ENCODE measurements at places on chromosomes 3 and 15.

- no peak for DNase-seq
Measured at GRCh38 chr3:47013231-47013630, 33.8 kb downstream of the NBEAL2 start.

DNA sequence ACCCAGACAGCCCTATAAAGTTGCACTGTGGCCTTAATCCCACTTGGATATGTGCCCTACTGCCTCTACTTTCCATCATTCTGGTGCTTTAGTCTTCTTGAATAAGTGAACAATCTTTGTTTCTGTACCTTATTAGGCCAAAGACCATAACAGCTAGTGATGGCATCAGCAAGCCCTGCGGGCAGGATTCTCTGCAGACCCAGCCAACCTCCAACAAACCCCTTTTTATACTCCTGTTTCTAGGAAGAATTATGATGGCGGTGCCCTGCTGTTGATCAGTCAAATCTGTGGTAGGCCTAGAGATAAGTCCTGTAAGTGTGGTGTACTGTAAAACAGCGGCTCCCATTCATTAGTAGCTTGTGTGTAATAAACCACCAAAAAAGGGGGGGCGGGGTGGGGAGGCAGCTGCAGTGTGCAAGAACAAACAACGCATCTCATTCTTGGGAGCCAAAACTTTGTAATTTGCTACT lies 40.5 kb downstream of the SOX2 start:
- DNase-seq, result no peak

GRCh38 chr3:29694783-29695182 lies 413.9 kb downstream of the RBMS3 start:
- DNase-seq, result no peak

DNA sequence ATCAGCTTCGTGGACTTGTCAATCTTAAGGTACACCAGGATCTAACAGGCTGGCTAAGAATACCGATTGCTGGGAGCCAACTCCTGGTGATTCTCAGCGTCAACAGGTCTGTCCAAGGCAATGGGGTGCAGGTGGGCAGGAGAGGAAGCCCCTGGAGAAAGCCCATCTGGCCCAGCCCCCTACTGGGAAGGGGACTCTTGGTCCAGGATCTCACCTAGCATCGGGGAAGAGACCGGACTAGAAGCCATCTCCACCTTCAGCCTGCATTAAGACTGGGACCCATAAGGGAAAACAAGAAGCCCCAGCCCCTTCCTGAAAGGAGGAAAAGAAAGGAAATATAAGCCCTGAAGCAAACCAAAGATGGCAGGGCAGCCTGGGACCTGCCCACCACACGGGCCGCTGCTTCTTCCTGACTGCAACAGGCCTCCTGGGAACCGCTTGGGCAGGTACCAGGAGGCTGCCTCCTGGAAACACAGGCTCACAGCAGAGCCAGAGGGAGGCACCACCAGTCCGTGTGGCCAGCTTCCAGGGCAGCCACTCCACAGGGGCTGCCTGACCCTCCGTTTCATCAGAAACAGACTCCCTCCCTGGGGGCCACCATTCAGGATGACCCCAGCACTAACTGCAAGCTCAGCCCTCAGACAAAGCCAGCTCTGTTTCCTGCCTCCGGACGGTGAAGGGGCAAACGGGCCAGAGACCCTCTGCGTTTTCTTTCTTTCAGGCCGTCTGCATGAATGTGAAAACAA lies 100.2 kb downstream of the LRIG1 start:
- DNase-seq, result no peak

DNA sequence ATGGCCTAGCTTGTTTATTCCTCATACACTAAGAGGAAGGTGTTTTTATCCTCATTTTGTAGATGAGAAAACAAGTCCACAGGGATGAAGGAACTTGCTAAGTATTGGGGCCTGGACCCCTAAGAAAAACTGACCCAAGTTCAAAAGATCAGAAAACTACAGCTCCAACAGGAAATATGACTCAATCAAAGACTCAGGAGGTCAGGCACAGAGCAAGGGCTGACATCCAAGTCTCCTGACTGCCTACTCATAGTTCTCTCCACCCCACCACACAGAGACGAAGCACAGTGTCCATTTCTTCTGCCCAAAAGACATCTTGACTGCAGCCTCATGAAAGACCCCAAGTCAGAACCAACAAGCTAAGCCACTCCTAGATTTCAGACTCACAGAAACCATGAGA lies 26.9 kb upstream of the TPM1 start:
- DNase-seq, result no peak

- DNase-seq, result no peak
Measured at GRCh38 chr3:40962721-40963120, 236.6 kb upstream of the CTNNB1 start.

GRCh38 chr3:185423178-185423577 lies 60.2 kb downstream of the MAP3K13 start:
- no peak for DNase-seq

- no peak for DNase-seq
Measured at GRCh38 chr3:71237672-71238071, 345.9 kb downstream of the FOXP1 start.

GRCh38 chr15:98657721-98658120 lies 9.4 kb downstream of the IGF1R start:
- DNase-seq, result no peak

- no peak for DNase-seq
Measured at GRCh38 chr3:105906836-105907235, 38.0 kb upstream of the CBLB start.

GRCh38 chr15:73914145-73914544 lies 12.1 kb upstream of the LOXL1 start:
- no peak for DNase-seq

- DNase-seq, result no peak
Measured at GRCh38 chr3:127113571-127113891, 79.4 kb upstream of the PRR23E start.

GRCh38 chr3:163362151-163362550 lies 1716.1 kb downstream of the SI start:
- DNase-seq, result no peak

DNA sequence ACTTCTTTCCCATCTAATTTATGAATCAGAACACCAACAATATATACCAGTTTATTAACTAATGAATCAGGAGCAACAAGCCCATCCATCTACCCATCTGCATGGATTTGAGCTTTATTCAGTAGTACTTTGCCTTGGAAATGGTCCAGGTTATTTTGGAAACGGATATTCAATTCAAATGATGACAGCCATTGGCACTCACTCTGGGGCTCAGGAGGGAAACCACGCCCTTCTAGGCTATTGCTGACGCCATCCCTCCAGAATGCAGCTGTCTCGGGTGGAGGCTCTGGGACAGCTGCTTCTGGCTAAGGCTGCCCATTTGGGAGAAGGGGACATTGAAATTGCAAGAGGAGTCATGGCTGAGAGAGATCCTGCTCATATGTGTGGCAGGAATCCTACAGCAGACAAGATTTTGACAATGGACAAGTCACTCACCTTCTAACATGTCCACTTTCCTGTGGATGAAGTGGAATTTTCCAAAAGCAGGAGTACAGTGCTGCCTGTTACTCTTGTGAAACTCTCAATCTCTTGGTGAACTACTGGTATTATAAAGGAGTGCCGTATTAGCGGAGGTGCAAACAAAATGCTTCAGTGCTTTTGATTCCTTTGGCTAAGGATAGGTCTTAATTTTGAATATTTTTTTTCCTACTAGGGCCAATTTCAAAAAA lies 29.3 kb upstream of the TRAK1 start:
- no peak for DNase-seq

DNA sequence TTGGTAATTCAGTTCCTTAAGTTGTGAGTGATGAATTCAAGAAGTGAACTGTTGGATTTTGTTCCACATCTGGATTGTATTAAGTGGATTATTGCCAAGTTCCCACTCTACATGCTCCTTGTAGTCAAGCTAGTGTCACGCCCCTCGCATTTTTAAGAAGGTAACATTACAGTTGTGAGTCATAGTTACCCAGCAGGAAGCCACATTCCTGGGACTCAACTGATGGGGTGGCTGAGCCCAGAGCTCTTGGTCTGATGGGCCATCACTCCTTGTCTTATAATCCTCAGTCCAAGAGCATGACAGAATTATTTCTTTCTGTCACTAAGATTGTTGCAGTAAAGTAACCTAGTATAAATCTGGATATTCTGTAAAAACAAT lies 102.7 kb downstream of the PTPRG start:
- no peak for DNase-seq

DNA sequence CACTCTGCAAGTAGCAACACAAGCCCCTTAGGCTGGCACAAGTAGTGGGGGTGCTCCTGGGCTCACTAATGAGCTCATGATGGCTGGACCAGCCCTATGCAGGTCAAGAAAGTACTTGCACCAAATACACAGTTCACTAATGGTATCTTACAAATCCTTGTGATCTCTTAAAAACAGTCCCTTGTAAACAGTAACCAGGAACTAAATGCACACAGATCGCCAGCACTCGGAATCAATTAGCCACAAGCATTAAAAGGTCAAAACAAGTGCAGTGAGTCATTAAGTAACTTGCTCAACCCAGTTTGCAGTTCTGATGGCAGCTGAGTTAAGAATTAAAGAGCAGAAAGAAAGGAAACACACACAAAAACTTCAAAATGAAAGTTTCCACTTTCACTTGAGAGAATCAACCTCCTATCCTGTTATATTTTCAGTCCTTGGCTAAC lies 43.2 kb downstream of the ARHGEF3 start:
- no peak for DNase-seq

DNA sequence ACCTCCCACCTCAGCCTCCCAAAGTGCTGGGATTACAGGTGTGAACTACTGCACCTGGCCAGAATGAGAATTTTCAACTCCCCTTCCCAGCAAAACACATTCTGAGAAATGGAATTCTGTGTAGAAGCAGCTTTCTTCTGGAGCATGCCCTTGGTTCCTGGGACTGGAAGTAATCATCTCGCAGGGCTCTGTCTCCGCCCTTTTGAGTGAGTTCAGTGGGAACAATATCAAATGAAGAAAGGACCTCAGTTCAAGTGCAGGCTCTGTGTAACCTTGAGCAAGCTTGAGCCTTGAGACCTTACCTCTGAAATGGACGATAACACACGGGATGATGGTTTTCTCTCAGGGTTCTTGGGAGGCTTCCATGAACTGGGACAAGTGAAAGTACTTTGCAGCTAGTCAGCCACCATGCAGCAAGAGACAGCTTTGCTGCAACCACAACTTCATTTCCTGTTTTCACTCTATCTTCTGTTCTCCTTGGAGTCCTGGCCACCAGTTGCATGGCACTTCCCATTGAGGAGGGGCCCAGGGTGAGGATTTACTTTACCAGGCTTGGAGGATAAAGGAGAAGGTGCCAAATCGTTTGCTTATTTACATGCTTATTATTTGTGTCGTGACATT lies 35.7 kb upstream of the IGF1R start:
- no peak for DNase-seq

DNA sequence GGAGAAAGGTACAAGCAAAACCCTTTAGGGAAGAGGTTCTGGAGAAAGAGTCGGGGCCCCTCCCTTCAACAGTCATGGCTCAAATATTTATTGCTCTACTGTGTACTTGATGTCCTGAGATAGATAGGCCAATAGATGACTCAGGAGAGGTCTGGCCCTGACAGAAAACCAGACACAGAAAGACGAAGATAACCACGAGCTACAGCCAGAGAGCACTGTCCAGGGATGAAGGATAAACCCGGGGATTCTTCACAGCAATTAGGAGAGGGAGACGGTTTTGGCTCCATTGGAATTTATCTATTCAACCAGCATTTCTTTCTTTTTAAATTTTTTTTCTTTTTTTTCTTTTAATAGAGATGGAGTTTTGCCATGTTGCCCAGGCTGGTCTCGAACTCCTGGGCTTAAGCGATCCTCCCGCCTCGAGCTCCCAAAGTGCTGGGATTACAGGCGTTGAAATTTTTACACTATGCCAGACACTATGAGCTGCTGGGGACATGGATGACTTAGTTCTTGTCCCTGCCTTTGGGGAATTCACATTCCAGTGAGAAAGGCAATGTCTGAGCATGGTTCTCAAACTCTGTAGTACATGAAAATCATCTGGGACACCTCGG lies 4.6 kb upstream of the CIDEC start:
- DNase-seq, result no peak

GRCh38 chr3:15633159-15633558 lies 31.6 kb downstream of the BTD start:
- no peak for DNase-seq

DNA sequence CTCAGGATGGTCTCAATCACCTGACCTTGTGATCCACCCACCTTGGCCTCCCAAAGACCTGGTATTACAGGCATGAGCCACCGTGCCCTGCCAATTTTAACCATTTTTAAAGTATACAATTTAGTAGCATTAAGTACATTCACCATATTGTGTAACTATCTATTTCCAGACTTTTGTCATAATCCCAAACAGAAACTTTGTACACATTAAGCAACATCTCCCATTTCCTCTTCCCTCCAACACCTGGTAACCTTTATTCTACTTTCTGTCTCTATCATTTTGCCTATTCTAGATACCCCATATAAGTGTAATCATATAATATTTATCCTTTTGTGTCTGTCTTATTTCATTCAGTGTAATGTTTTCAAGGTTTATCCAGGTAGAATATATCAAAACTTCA lies 8.9 kb upstream of the MYLK start:
- DNase-seq, result no peak

GRCh38 chr3:69330891-69331400 lies 54.9 kb downstream of the FRMD4B start:
- no peak for DNase-seq

DNA sequence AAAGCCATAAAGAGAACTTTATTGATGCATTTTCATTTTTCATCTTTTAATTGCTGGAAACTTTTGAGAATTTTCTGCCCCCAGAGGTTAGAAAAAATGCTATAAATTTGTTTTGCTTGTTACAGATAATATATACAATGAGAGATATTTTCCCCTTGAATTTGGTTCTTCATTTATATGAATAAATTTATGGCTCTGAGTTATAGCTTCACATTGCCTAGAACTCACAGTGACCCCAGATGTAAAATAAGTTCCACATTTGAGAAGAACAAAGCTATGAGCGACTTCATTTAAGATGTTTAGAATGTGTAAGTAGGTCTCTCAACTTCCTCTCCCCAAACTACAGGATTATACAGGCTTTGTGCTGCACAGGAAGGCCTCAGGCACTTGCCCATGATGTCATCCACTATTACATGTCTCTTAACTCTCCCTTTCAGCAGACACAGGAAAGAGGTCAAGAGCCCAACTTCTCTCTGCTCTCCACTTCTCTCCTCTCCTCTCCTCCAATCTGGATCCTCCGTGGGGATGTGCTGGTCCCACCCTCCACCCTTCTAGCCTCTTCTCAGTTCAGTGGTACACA lies 92.8 kb downstream of the DUT start:
- no peak for DNase-seq

DNA sequence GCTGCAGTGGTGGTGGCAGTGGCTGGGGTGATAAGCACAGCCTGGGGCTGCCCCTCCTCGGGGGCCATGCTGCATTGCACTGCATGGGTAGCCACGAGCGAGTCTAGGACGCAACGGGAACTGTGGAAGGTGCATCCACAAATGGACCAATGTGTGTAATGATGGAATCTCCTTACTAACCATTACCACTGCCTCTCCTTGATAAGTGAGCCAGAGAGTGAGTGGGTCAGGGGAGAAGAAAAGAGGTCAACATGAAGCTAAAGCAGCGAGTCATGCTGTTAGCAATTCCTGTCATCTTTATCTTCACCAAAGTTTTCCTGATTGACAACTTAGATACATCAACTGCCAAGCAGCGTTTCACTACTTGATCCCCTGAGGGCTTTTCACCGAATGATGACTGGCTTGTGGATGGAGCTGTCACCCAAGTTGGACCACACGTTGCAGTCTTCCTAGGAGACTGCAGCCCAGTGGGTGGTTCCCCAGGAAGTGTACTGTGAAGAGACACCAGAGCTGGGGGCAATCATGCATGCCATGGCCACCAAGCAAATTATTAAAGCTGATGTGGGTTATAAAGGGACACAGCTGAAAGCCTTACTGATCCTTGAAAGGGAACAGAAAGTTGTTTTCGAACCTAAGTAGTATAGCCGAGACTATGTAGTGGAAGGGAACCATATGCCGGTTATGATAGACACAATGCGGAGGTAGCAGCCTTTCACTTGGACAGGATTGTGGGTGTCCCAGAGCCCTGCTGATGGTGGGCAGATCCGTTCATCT lies 20.6 kb downstream of the SAMD7 start:
- DNase-seq, result no peak

Measured in activated CD8-positive, alpha-beta memory T cell treated with anti-CD3 and anti-CD28 coated beads, Interleukin-2, amount 50 U/mL, for 48 hours (primary cell).